ENCODE measurements at places on chromosomes 7 and 10.
A peak's percentile ranks its signal among the peaks of the same experiment; 100 is the strongest.

GRCh38 chr10:14658331-14659127 is 116.2 kb downstream of the FAM107B start:
- peak; percentile 54 for DNase-seq

DNA sequence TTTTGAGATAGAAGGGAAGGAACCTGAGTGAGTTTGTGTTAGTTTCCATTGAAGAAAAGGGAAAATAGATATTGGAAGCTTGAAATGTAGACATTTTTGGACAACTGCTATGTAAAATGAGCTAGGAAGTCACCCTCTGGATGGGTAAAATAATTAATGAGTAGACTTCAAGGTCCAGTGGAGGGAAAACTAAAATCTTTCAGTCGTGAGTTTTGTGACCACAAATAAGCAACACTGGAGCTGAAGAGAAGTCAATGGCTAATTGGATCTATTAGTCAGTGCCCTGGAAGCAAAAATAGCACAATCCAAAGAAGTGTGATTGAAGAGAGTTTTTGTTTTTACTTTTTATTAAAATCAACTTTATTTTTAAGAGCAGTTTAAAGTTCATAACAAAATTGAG is 123.4 kb downstream of the MYO3A start:
- DNase-seq = no peak

GRCh38 chr10:119705434-119705831 is 20.4 kb upstream of the INPP5F start:
- DNase-seq = no peak

DNA sequence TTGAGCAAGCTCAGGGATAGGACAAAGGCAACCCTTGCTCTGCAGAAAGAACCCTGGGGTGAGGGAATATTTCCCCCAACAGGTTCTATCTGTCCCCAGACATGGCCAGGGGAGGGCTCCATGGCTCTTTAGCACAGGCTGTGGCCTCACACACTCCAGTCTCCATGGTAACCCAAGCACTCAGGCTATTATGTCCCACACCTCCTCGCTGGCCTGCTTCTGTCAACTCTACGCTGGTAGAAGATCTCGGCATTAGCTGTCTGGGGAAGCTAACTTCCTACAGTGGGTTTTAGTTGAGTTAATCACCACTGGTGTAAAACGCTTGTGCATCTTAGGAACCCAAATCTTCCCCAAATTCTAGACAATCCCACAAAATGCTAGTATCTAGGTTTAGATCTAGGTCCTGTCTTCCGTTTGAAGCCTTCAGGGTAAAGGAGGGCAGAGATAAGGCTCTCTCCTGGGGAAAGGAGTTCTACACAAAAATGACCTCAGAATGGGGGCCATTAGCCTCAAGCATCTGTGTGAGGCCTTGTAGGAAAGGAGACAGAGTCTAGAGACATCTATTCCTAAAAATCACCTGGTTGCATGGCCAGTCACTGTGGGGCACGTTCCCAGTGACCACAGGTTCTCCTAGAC is 36.7 kb upstream of the SLIT1 start:
- DNase-seq = no peak

Data from adipocyte (in vitro differentiated cells).